ENCODE measurements at places on chromosomes 2 and 18.

- DNase-seq, result no peak
Measured at GRCh38 chr2:85662899-85663593, 5.0 kb downstream of the SFTPB start.

DNA sequence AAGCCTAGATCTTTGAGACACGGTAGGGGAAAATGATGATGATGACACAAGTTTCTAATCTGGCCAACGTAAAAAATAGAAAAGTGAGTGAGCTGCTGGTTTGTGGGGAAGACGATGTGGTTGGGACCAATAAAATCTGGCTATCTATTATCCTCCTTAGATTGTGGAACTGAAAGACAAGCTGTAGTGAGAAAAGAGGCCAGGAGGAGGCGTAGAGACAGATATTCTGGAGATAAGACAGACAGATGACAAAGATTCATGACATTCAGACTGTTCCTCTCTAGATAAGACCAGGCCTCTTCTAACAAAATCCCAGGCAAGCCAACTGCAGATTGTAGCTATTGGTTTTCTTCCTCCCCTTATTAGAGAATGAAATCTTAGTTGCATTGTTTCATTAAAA, 376.3 kb upstream of the UBE2E3 start:
- no peak for DNase-seq

DNA sequence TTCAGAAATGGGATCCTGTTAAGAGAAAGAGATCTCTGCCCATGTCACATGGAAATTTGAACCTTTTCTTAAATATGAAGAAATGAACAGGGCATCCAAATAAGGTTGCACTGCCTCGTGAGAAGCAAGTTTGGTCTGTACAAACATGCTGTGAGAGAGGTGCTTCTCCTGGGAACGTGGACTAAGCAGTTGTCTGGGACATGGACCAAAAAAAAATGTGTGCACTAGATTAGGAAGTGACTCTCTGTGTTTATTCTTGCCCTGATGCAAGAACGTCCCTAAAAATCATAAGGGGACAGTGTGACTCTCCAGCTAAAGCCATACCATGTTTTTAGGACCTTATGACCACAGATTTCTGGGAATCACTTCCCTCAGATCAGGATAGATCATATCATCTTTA, 23.7 kb upstream of the GCG start:
- no peak for DNase-seq

DNA sequence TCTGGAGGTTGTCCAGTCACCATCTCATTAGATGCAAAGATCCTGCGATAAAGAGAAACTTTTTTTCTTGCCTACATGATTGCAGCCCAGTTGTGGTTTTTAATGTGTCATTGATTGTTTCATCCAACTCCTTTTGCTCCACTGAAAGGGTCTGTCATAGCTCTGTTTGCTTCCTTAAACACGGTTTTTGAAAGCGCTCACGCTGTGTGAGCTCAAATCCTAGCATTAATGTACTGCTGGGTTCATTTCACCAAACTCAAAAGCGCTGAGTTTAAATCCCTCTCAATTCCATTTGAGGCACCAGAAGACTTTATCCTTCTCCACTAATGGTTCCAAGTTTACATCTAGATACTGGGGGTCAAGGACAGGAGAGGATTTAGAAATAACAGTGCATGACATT, 53.6 kb downstream of the CDK15 start:
- DNase-seq, result no peak

DNA sequence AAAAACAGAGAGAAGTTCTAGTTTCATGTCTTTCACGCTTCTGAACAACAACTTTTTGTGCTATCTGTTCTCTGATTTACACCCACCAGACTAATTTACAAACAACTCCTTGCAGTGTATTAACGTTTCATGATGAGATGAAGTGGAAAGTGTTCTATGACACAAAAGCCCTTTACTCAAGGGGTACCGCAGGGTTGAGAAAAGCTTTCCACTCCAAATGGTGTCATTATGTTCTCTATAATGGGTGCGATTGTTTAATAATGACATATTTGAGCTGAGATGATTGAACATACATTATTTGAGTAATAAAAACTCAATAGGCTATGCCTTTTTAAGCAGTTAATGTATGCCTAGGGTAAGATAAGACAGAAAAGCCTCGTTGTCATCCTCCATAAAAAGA, 76.3 kb downstream of the ACTR3 start:
- DNase-seq, result no peak

- DNase-seq, result no peak
Measured at GRCh38 chr2:109238580-109238979, 109.6 kb downstream of the SH3RF3 start.

DNA sequence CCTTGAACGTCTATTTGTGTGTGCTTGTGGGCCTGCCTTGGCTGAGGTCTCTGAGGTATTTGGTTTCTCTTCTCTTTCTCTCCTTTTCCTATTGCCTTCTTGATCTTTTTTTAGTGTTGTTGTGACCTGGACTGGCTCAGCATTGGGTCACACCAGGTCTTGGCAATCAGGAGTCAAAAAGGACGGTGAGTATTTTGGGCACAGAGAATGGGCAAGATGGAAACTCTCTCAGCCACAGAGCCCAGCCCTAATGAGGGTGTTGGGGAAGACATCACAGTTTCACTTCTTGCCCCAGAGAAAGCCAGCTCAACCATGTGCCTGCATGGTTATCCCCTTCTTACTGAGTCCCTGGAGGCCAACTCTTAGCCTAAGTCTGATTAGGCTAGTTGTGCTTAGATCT, 13.7 kb upstream of the INO80C start:
- DNase-seq, result no peak

GRCh38 chr18:13570856-13571495, 155.4 kb downstream of the FAM210A start:
- no peak for DNase-seq

DNA sequence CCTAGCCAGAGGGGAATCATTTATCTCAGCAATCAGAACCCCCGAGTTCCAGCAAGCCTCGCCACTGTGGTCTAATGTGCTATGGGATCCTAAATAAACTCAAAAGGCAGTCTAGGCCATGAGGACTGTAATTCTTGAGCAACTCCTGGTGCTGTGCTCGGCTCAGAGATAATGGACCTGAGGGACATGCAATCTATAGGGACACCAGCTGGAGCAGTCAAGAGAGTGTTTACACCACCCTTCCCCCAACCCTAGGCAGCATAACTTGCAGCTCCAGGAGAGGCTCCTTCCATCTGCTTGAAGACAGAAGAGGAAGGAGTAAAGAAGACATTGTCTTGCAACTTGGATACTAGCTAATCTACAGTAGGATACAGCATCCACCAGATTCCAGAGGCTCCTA, 225.5 kb upstream of the KLHL14 start:
- DNase-seq, result no peak

Measured in stimulated activated CD4-positive, alpha-beta T cell treated with anti-CD3 and anti-CD28 coated beads, Interleukin-12 subunit alpha, Interleukin-12 subunit beta, amount 100 ng/mL, for 4 hours (primary cell).